ENCODE measurements at places on chromosomes 1 and 21. TPM values are rescaled to one million over a fixed set of nuclear protein-coding genes. Genes with fewer than 3 reads are reported as not detected.

The SPATA6 gene
- total RNA-seq = 9.9 TPM

The CR1L gene
- total RNA-seq = not detected

DNA sequence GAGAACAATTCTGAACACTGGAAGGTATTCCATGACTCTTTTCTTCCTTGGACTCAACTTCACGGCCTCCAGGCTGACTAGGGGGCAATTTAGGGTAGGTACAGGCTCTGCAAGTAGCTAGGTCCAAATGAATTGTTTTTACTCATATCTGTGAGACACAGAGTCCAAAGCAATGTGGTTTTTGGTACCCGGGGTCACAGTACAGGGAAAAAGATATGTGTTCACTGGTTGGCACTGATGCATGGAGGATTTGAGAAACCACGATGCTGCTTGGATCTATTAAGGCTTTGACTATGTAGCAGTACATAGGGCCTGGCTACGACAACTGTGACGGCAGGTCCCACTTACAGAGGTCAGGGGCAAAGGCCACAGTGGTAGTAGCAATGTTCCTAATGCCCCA is 200.6 kb downstream of the DUSP10 start:
- H3K27ac ChIP-seq = no peak overlapping the region
- DNase-seq = no peak
- H3K36me3 ChIP-seq = no peaks in the 10 kb centered on the region
- H3K4me1 ChIP-seq = no peaks in the 10 kb centered on the region
- peaks cover 60% of the 10 kb centered on the region for H3K27me3 ChIP-seq
- no peak overlapping the region for H3K4me3 ChIP-seq

DNA sequence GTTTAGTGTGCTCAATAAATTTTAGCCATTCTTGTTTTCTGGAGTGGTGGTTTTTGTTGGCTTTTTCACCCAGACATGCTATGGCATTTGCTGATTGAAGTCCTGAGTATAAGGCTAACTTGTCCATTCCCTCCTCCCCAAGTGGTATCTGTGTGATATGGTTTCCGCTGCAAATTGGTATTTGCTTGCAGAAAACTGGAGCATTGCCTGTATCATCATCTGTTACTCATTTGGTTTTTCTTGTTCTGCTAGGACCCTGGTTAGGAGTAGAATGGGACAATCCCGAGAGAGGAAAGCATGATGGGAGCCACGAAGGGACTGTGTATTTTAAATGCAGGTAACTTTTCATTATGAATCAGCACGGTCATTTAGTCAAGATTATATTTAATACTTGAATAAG is 34.0 kb downstream of the TBCE start:
- H3K36me3 ChIP-seq = peaks cover 3% of the 10 kb centered on the region
- no peak overlapping the region for H3K4me3 ChIP-seq
- H3K4me1 ChIP-seq = peaks cover 22% of the 10 kb centered on the region
- no peak overlapping the region for H3K27ac ChIP-seq
- no peaks in the 10 kb centered on the region for H3K27me3 ChIP-seq

DNA sequence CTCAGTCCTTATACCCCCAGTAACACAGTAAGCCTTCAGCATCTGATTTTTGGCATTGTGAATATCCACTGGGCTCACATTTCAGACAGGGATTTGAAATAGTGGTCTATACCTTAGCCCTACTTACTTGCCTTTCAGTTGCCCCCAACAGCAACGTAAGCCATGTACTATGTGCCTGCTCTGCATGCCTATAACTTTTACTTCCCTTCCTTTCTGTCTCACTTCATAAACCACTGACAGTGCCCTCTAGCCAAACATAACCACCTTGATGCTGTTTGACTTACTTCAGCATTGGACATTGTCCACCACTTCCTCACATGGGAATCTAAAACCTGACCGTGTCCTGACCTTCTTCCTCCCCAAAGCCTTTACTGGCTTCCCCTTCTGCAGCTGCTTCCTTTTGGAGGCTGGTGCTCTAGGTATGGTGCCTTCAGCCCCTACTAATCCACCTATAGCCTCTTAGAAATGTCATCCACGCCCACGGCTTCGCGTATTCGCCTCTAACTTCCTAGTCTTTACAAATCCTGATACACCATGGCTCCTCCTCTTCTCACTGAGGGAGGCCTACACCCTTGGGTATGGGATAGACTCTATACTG is 3.6 kb upstream of the ZNF672 start:
- H3K4me3 ChIP-seq = no peak overlapping the region
- H3K27ac ChIP-seq = no peak overlapping the region
- peaks cover 10% of the 10 kb centered on the region for H3K27me3 ChIP-seq

GRCh38 chr1:84581648-84582047 is 7.4 kb upstream of the CTBS start:
- no peaks in the 10 kb centered on the region for H3K27me3 ChIP-seq
- no peaks in the 10 kb centered on the region for H3K36me3 ChIP-seq
- H3K27ac ChIP-seq = no peak overlapping the region
- H3K4me3 ChIP-seq = no peak overlapping the region
- DNase-seq = no peak

GRCh38 chr1:20868263-20868662 is 81.2 kb upstream of the HP1BP3 start:
- no peak overlapping the region for H3K4me3 ChIP-seq
- peak overlapping the region; percentile 13 for H3K27ac ChIP-seq
- no peaks in the 10 kb centered on the region for H3K27me3 ChIP-seq
- peaks cover 20% of the 10 kb centered on the region for H3K36me3 ChIP-seq
- H3K4me1 ChIP-seq = peaks cover 37% of the 10 kb centered on the region
- no peak for DNase-seq

All from osteocyte (in vitro differentiated cells).